ENCODE measurements at places on chromosomes 11 and 22.
A peak's percentile ranks its signal among the peaks of the same experiment; 100 is the strongest.

GRCh38 chr11:119320240-119320775 is 3.4 kb upstream of the MCAM start:
- no peak for DNase-seq

DNA sequence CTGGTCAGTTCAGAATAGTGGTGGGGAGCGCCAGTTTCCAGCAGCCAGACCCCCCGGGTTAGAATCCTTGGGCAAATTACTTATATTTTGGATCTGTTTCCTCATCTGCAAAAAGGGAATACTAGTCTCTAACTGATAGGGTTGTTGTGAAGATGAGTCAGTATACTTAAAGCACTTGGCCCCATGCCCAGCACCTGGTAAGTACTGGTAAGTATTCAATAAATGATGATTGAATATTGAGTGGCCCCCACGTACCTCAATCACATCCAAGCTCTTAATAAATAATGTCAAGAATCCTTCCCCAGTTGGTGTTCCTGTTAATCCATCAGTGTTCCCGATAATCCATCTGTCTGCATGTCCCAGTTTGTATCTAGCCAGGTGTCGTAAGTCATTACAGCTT is 12.1 kb downstream of the ACP2 start:
- peak; percentile 65 for DNase-seq

- DNase-seq, result no peak
Observed at GRCh38 chr11:44454666-44455065, 110.8 kb upstream of the CD82 start.

DNA sequence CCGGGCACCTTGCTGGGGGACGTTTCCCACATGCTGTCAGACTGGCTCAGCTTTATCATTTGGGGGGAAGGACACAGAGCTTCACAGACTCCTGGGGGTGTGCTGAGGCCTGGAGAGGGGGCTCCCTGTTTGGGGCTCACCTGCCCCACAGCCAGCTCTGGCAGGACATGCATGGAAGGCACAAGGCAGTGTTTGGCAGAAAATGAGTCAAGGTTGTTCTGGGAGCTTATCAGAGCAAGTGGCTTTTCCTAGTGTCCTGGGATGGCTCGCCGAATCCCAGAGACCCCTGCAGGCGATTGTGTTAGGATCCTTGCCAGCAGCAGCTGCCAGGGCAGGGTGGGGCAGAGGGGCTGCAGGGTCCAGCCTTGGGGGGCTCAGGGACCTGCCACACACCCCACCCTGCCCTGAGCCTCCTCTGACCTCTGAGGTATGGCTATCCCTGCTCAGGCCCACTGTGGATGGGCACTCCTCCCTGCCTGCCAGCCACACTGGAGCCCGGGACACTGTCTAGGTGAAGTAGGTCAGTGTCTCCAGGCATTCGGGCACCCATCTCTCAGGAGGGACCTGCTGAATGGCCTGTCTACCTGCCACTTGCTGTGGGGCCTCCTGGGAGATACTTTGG is 1323.0 kb downstream of the BRD1 start:
- DNase-seq, result no peak

DNA sequence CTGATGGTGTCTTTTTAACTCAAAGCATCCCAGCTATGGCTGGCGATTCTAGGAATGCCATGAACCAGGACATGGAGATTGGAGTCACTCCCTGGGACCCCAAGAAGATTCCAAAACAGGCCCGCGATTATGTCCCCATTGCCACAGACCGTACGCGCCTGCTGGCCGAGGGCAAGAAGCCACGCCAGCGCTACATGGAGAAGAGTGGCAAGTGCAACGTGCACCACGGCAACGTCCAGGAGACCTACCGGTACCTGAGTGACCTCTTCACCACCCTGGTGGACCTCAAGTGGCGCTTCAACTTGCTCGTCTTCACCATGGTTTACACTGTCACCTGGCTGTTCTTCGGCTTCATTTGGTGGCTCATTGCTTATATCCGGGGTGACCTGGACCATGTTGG is 20.1 kb downstream of the KCNJ5 start:
- DNase-seq, result no peak

DNA sequence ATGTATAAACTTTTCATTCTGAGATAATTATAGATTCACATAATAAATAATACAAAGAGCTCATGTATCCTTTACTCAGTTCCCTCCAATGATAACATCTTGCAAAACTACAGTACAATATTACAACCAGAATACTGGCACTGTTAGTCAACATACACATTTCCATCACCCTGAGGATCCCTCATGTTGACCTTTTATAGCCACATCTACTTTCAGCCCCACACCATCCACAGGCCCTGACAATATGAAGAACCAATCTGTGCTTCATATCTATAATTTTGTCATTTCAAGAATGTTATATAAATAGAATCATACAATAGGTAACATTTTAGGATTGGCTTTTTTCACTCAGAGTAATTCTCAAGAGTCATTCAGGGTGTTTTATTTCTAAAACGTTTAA is 115.5 kb downstream of the MRTFA start:
- DNase-seq, result no peak

- DNase-seq, result no peak
Observed at GRCh38 chr11:70314730-70315129, 44.2 kb downstream of the PPFIA1 start.

DNA sequence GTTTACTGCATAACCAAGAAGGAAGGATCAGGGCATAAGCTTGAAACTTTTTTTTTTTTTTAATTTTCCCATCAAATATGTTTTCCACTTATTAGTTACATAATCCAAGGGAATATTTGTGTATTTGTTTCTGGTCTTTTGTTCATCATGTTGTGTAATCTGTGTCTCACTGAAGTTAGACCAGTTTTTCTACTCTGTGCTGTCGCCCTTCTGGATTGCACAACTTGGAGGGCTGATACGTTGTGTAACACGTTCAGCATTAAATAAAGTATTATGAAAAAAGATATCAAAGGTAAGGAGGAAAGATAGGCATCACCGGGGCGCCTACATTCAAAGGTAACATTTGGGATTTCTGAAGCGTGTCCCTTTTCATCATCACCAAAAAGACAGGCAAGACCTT is 3.3 kb upstream of the E2F8 start:
- DNase-seq, result no peak

GRCh38 chr11:35101223-35101622 is 37.7 kb upstream of the CD44 start:
- DNase-seq, result no peak

GRCh38 chr22:22737590-22737989 is 93.2 kb downstream of the GGTLC2 start:
- no peak for DNase-seq

DNA sequence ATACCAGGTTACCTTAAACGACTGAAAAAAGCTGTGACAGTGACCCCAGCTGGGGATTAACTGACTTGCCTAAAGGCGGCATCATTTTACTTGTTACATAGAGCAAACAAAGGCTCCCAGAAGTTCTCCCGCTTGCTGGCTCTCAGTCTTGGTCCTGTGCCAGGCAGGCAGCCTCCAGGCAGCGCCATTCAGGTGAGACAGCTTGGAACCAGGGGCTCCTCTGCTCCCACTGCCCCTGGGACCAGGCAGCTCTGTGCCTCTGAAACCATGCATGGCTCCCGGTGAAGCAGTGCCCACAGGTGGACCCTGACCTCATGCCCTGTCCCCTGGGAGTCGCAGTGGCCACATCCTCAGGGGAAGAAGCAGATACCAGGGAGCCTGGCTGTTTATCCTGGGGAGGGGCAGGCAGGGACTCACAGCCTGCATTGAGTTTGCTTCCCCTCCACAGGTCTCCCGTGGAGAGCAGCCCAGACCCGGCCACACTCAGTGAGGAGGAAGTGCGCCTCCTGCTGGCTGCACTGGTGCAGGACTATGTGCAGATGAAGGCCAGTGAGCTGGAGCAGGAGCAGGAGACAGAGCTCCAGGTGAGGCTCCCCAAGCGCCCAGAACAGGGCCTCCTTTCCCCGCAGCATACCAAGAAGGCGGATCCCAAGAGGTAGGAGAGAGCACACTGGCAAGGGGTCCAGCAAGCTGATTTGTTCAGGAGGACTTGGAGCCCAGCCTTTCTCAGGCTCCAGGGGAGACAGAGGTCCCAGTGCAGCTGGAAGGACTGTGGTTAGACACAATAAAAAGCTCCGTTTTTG is 15.6 kb upstream of the CYP2R1 start:
- peak; percentile 36 for DNase-seq

- peak; percentile 63 for DNase-seq
Observed at GRCh38 chr11:126334659-126335462, 20.6 kb upstream of the ST3GAL4 start.

DNA sequence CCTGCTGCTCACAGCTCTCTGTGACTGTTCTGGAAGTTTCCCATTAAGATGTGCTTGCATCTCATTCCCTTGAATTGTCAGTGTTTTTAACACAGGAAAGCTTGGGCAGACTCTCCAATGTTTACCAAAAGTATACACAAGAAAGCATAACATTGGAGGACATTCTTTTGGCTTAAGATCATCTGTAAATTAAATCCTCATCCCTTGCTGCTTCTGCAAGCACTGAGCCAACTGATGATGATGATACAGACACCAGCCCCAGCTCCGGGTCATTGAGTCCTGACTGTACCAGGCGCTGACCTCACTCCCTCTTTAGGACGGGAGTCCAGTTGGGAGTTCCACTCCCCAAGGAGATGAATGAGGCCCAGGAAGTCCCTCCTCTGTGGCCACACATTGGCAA is 23.8 kb downstream of the CD82 start:
- peak; percentile 82 for DNase-seq

- DNase-seq, result no peak
Observed at GRCh38 chr22:39234472-39234787, 10.4 kb downstream of the PDGFB start.

- no peak for DNase-seq
Observed at GRCh38 chr11:121930004-121930965, 185.7 kb downstream of the BLID start.

GRCh38 chr11:65468874-65469333 is 29.9 kb upstream of the MALAT1 start:
- peak; percentile 25 for DNase-seq

- DNase-seq, result no peak
Observed at GRCh38 chr11:45530776-45531175, 134.6 kb downstream of the CHST1 start.

DNA sequence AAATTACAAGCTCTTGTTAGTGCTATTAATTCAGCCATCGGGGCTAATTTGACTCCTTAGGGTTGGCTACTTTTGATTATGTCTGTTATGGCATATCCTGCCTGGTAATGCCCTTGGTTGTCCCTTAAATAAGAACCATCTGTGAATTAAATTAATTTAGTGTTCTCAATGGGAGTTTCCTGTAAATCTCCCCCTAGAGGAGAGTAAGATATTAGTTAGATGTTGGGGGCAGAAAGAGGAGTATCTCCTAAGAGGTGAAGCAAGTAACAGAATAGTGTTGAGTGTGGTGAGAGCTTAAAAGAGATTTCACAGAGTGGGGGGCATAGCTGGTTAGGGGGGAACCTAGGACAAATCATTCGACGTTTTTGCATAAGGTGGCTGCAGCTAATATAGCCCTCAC is 1126.9 kb downstream of the JRKL start:
- no peak for DNase-seq

- DNase-seq, result peak; percentile 16
Observed at GRCh38 chr11:26949846-26950245, 44.1 kb upstream of the FIBIN start.

- peak; percentile 35 for DNase-seq
Observed at GRCh38 chr11:76083563-76084451, 122.5 kb downstream of the WNT11 start.

DNA sequence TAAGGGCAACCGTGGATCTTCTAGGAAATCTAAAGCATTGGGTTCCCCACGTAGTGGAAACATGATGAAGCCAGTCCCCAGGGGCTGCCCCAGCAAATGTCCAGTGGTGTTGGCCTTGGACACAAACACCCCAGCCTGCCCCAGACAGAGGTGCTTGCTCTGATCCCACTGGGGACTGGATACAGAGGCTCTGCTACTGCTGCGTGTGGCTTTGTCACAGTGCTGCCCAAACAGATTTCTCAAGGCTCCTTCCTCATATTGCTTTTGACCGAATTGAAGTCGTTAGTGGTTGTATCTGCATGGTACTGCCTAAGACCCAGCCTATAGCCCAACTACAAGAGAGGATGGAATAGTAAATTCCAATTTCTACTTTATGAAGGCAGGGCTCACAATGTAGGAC is 40.1 kb upstream of the CD44 start:
- no peak for DNase-seq

DNA sequence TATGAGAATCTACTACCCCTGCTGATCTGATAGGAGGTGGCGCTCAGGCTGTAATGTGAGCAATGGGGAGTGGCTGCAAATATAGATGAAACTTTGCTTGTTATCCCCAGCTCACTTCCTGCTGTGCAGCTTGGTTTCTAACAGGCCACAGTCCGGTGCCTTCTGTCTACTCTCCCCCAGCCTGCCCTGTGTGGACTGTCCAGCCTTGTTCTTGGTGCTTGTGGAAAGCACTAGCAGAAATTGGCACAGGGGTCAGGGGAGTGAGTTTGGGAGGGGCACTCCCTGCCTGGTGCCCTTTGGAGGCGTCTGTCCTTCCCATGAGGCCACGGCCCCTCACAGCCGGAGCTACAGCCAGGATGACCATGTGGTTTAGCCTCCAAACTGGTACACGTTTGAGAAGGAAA is 14.3 kb downstream of the MOV10L1 start:
- DNase-seq, result no peak

DNA sequence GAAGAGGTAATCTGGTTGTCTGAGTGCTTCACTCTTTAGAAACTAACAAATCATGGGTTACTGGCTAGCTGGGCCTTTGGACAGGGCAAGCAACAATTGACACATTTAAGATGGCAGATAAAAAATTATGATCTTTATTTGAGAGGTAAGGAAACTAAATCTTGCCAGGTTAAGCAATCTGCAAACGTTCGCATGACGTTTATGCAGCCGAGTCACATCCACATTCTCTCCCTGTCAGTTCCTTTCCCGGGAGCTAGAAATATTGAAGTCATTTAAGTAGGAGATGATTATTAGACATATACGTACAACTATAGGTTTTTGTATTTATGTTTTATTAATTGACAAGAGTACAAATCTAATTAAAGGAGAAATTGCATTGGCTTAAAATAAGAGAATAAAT is 57.4 kb upstream of the RCN1 start:
- peak; percentile 20 for DNase-seq

DNA sequence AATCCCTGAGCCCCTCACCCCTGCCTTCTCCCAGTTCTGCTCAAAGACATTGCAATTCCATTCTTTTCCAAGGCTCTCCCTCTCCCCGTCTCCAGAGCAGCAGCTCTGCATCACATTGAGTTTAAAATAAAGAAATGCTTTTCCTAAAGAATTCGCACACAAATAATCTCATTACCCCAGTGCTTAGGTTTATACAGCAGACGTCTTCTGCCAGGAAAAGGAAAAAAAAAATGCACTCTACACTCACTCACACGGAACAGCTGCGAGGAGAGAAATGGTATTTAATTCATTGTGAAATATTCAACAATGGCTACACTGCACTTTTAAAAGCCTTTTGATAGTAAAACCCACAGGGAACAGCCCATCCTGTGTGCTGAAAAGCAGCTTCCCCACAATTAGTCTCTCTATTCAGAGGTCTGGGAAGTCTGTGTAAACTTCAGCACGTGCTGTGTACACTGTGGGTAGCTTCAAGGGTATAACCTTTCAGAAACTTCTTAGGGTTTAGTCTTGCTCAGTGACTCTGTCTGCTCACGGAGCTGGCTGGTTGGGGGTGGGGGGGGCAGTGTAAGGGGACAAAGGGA is 42.8 kb downstream of the ETS1 start:
- no peak for DNase-seq

- DNase-seq, result no peak
Observed at GRCh38 chr11:134711588-134711987, 299.5 kb upstream of the B3GAT1 start.
